ENCODE measurements at places on chromosomes 2 and 18.

- DNase-seq: no peak
Observed at GRCh38 chr2:102735416-102736109, 26.3 kb upstream of the TMEM182 start.

- no peak for DNase-seq
Observed at GRCh38 chr2:149915151-149915550, 327.6 kb upstream of the MMADHC start.

DNA sequence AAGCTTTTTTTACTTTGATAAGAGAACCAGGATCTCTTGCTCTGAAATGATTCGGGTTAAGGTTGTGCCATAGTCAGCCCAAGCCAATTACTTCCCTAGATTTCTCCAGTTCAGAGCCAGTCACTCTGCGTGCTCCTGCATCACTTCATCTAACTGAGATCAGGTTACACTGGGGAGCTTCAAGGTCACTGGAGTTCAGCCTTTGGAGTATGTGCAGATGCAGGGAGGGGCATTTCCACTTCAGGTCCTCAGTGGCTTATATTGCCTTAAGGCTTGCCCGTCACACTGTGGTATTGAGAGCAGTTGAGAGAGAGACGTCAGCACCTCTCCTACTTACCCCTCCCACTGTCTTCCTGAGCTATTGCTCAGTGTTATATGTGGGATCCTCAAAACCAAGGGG lies 317.8 kb downstream of the EPHA4 start:
- DNase-seq: no peak

DNA sequence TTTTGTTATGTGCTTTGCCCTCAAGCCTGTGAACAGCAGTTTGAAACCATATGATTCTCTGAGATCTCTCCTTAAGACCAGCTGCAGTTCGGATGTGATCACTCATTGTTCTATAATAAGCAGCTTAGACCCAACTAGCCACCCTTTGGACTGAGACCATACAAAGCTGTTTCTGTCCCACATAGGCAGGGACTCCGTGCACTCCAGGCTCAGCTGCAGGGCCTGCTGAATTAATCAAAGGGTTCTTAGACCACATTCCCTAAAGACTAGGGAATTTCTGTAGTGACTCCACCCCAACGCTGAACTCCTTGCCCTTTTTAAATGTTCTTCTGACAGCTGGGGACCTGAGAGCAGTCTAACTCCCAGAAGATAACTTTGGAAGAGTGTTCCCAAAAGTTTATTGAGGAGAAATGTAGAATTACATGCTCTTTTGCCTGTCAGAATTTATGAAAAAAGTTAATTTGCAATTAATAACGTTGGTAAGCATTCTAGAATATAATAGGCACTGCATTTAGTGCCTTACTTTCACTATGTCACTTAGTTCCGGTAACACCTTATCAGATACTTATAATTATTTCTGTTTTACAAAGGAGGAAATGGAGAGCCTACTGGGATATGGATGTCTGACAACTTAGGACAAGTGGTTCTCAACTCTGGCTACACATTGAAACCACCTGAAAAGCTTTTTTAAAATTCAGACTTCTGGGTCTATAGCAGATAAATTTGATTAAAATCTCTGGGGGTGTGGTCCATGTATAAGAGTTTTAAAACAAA lies 42.3 kb downstream of the GULP1 start:
- DNase-seq: no peak

- DNase-seq: no peak
Observed at GRCh38 chr18:48186131-48186766, 222.9 kb downstream of the ZBTB7C start.
